ENCODE measurements at places on chromosomes 2 and 18.

- no peak for DNase-seq
These were observed 104.9 kb downstream of the TRIB2 start for GRCh38 chr2:12821656-12822055.

GRCh38 chr18:61096226-61096625 is 237.0 kb upstream of the CDH20 start:
- no peak for DNase-seq

- no peak for DNase-seq
These were observed 24.6 kb upstream of the DNAH6 start for GRCh38 chr2:84491741-84492140.

DNA sequence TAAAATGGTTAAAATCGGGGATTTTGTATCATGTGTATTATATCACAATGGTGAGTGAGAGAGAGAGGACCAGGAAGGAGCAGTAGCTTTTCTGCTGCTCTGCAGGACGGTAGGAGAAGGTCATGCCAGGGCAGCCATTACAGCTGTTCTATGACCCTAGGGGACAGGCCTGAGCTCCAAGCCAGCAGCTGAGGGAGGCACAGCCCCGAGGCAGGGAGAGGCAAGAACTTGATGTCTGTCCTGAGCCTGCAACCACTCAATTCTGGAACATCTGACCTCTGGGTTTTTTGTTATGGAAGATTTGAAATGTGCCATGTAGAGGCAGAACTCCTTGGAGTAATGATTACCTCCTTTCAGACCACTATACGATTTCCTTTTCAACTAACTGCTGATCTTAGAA is 135.8 kb upstream of the SH3BP4 start:
- DNase-seq, result no peak

DNA sequence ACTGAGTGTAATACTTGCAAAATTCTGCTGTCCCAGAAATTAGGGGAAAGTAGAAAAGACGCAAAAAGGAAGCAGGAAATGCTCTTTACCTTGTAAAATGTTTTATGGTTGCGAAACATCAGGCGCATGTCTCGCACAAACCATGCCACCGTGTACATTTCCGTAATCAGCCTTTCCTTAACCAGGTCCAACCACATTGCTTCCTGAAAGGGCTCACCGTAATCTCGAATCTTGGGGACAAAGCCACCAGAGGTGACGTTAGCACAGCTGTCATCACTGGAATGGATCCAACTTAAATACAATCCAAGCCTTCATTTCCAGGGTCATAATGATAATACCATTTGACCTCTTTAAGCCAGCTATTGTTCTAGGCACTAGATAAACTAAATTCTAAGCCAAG is 49.3 kb downstream of the SP110 start:
- no peak for DNase-seq

DNA sequence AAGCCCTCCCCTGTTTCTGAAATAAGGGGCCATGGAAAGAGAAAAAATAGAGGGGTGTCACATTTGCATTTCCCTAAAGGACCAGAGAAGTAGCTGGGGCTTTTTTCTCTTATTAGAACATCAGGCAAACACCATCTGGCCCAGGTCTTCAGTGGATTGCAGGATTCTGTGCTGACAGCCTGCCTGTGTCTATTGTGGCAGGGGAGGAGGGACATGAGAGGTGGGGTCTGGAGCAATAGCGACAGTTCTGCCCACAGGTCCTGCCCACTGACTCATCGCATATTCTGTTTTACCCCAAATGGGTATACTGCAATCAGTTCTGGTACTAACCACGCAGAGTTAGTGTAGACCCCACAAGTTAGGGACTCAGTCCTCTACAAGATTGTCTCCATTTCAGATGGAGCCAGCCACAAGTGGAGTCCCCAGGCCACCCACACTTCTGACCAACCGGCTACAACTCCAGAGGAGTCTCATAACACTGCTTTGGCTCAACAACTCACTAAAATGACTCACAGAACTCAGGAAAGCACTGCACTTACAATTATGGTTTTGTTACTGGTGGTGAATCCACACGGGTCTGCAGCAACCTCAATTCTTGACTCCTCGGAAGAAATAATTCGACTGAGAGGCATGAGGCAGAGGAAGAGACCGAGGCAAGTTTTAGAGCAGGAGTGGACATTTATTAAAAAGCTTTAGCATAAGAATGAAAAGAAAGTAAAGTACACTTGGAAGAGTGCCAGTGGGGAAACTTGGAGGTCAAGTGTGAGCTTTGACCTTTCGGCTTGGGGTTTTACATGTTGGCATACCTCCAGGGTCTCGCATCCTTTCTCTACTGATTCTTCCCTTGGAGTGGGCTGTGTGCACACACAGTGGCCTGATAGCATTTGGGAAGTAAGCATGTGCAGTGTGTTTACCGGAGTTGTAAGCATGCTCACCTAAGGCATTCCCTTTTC is 146.4 kb upstream of the SPATS2L start:
- DNase-seq, result no peak

DNA sequence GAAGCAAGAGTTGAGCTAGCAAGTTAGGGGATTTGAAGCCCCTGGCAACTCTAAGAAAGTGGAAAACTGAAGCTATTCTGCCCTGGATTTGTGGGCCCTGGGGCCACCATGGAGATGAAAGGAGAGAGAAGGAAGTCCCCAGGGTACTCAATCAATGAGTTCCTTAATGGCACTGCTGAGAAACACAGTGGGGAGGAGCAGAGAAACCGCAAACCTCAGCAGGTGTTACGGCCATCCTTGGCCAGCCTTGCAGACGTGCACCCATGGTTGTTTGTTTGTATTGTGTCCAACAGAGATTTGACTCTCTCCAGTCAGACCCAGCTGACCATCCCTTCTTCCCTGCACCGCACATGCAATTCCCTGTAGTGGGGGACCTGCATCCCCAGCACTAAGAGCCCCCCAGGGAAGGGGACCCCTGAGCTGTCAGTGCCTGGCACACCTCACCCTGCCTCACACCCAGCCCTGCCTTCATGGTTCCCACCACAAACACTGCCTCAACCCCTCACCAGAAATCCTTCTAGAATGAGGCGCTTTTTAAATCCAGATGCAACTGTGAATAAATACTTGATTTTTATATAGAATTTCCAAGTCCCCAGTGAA is 255.3 kb downstream of the SH3BP4 start:
- no peak for DNase-seq

DNA sequence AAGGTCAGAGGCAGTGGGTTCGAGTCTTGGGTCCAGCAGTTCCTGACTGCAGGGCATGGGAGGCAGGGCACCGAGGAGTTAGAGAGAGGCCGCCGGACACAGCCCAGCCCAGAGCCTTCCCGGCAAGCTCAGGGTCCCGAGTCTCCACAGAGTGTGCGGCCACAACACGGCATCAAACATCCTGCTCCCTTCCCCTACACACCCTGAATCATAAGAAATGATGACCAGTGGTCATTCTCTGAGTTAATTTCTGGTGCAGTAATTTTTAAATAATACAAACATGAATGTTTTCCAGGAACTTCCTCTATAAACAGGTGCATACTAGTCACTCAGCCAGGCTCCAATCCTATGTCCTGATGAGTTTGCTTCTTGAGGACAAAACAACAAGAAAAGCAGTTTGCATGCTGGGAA is 118.0 kb downstream of the PXDN start:
- DNase-seq, result no peak

GRCh38 chr2:195470622-195471021 is 186.4 kb upstream of the SLC39A10 start:
- no peak for DNase-seq

- no peak for DNase-seq
These were observed 79.1 kb upstream of the KLHL14 start for GRCh38 chr18:32851936-32852335.

DNA sequence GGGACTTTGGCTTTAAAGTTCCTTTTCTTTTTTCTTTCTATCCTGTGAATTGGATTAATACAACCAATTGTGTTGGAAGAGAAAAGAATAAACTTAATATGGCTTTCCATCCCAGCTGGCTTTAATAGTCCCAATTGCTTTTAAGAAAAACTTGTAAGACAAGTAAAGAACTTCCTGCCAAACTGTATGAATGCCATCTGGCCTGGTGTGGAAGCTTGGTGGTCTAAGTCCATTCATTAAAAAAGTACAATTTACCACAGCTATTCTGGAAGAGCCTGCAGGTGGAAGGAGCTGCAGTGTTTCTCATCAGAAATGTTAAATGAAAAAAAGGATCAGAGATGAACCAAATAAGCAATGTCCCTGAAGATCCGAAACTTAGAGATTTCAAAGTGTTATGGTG is 103.9 kb downstream of the KLHL14 start:
- no peak for DNase-seq

GRCh38 chr2:3302751-3303582 is 74.7 kb downstream of the EIPR1 start:
- no peak for DNase-seq

DNA sequence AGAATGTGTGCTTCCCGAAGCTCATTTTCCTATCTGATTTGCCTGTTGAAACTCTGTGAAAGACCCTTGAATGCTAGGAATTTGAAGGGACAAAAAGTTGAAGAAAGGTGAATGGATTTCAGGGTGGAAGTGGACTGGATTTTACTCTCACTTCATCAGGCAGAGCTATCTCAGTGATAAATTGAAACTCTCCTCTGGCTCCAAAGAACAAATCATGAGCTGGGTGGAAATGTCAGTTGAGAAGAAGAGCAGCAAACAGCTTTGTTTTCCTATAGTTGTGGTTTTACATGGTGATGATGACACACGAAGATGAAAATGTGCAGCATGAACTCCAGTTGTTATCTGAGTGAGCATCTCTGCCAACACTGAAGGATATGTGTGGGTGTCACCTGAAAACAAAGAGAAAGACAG is 34.4 kb downstream of the CD28 start:
- DNase-seq, result no peak

DNA sequence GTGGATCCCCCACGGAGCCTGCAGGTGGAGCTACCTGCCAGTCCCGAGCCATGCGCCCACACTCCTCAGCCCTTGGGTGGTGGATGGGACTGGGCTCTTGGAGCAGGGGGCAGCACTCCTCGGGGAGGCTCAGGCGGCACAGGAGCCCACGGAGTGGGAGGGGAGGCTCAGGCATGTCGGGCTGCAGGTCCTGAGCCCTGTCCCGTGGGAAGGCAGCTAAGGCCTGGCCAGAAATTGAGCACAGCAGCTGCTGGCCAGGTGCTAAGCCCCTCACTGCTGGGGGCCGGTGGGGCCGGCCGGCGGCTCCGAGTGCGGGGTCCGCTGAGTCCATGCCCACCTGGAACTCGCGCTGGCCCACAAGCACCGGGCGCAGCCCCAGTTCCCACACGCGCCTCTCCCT is 91.7 kb upstream of the ACVR1 start:
- no peak for DNase-seq

GRCh38 chr2:182744490-182744889 is 28.4 kb downstream of the DNAJC10 start:
- DNase-seq, result no peak

- no peak for DNase-seq
These were observed at the start of gene TCF7L1 for GRCh38 chr2:85132834-85133637. TCF7L1 (plus strand) TSS chr2:85133392; CDS start chr2:85133685, 293 bp downstream.

DNA sequence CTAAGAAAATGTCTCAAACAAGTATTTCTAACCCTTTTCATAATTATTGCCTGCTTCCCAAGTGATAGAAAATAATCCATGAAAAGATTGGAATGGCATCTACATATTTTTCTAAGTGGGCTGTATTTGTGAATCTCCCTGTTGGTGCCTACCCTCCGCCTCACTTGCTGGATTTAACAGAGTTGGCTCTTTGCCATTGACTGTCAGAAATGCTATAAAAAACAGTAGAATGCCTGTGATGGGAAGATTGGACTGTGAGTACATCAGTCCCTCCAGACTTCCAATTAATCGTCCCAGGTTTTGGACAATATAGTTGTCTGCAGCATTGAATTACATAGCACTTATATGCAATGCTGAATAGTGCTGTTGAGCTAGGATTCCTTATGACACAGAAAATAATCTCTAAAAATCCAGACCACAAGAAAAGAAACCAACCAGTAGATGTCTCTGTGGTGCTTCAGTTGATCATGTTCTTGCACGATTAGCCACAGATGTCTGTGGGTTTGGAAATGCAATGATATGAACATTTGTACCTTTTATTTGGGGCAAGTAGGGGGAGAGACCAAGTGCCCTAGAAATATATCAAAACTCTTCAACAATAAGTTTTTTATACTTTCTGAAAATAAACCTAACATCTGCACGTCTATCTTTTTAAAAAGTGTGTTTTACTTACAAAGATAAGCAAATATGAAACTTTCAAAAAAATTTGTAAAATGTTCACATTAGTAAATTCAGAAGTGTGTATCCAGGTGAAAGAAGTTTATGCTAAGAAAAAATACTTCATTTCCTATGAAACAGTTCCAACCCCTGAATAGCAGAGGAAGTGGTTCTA is 88.5 kb downstream of the DYNAP start:
- no peak for DNase-seq

GRCh38 chr2:191006297-191006696 is 7.7 kb downstream of the STAT1 start:
- no peak for DNase-seq

GRCh38 chr2:197219636-197220035 is 90.9 kb downstream of the ANKRD44 start:
- no peak for DNase-seq

- no peak for DNase-seq
These were observed 54.5 kb upstream of the BIN1 start for GRCh38 chr2:127161176-127162136.

DNA sequence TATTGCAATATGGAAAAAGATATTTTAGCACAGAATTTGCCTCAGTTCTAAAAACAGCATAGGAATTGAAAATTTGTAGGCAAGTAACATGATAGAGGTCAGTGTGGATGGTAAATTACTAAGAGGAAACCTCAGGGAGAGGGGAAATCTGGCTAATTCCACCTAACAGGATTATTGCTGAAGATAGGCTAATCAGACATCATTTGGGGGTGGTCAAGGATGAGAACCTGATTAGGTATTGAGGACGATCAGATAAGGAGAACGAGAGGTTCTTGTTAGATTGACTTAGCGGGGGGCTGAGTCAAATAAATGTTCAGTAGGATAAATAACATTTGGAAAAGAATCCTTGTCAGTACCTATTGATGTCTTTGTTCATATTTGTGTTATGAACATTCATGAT is 543.2 kb upstream of the LRRTM4 start:
- no peak for DNase-seq

DNA sequence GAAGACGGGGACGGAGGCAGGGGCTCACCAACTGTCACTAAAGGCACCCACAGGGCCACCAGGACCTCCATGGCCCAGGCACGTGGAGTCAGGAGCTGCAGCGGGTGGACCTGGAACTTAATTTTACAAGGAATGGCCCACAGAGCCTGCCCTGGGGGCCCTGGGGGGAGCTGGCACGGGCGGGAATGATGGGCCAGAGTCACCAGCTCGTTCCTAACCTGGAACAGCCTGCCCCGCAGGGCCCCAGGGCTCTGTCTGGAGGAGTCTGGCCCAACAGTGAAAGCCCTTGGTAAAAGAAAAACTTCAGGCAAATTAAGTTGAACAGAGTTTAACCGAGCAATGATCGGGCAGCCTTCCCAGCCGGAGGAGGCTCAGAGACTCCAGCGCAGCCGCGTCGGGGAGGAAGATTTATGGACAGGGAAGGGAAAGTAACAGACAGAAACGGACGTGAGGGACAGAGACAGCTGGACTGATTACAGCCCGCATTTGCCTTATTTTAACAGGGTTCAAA is 118.4 kb upstream of the TMEM18 start:
- DNase-seq, result no peak

DNA sequence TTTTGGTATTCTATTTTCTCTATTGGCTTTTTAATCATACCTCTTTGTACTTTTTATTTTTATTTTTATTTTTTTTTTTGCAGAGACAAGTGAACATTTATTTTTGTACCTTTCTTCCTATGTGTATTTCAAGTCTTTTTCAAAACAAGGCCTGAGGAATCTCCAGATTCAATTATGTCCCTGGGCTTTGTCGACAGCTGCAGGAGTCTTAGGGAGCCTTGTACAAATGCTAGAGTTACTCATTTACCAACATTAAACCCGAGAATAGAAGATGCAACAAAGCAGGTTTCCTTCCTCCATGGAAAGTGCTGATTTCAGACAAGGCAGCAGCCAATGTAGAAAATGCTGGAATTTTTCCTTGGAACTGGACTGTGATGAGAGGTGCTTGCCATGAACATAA is 242.8 kb downstream of the TNS1 start:
- DNase-seq, result no peak
